ENCODE measurements at places on chromosomes 5 and 9. TPM values are rescaled to one million over a fixed set of nuclear protein-coding genes. Genes with fewer than 3 reads are reported as not detected.
A peak's percentile ranks its signal among the peaks of the same experiment; 100 is the strongest.

DNA sequence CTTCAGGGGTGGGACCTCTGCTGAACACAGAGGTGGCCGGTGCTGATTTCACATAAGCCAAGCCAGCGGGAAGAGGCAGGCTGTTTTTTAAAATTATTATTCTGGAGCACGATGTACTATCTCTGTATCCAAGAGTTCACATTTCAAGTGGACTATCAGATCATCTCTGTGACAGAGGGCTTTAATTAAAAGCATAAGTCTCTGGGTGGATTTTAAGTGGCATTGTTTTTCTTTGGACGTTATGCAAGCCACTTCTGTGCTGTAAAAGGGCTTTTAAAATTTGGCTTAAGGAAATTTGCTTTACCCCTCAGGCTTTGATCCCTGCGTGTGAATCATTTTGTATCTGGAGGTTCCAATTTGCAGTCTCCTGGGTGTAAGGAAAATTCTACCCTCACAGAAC lies 124.7 kb downstream of the PALM2AKAP2 start:
- H3K4me1 ChIP-seq, result peaks cover 45% of the 10 kb centered on the region
- peaks cover 3% of the 10 kb centered on the region for H3K36me3 ChIP-seq
- H3K27ac ChIP-seq, result no peak overlapping the region
- no peaks in the 10 kb centered on the region for H3K27me3 ChIP-seq

GRCh38 chr9:130570208-130570607 lies 9.2 kb upstream of the FUBP3 start:
- no peaks in the 10 kb centered on the region for H3K36me3 ChIP-seq
- no peak overlapping the region for H3K4me3 ChIP-seq
- H3K27ac ChIP-seq, result no peak overlapping the region
- H3K4me1 ChIP-seq, result no peaks in the 10 kb centered on the region

The SPACA9 gene
- 0.88 TPM for total RNA-seq

The CDC25C gene
- 5.6 TPM for total RNA-seq

GRCh38 chr5:16057277-16057676 lies 122.3 kb downstream of the MARCHF11 start:
- H3K36me3 ChIP-seq, result no peaks in the 10 kb centered on the region
- no peak overlapping the region for H3K4me3 ChIP-seq
- no peak overlapping the region for H3K27ac ChIP-seq
- no peaks in the 10 kb centered on the region for H3K4me1 ChIP-seq
- DNase-seq, result no peak

- no peak for DNase-seq
- no peak overlapping the region for H3K27ac ChIP-seq
- H3K36me3 ChIP-seq, result no peaks in the 10 kb centered on the region
- H3K27me3 ChIP-seq, result peaks cover 2% of the 10 kb centered on the region
- no peaks in the 10 kb centered on the region for H3K4me1 ChIP-seq
Measured at GRCh38 chr9:84947412-84947972, 278.0 kb downstream of the NTRK2 start.

GRCh38 chr5:129746876-129747275 lies 1.0 kb upstream of the MINAR2 start:
- no peaks in the 10 kb centered on the region for H3K27me3 ChIP-seq
- H3K27ac ChIP-seq, result no peak overlapping the region
- H3K4me3 ChIP-seq, result no peak overlapping the region
- H3K4me1 ChIP-seq, result no peaks in the 10 kb centered on the region
- DNase-seq, result no peak

DNA sequence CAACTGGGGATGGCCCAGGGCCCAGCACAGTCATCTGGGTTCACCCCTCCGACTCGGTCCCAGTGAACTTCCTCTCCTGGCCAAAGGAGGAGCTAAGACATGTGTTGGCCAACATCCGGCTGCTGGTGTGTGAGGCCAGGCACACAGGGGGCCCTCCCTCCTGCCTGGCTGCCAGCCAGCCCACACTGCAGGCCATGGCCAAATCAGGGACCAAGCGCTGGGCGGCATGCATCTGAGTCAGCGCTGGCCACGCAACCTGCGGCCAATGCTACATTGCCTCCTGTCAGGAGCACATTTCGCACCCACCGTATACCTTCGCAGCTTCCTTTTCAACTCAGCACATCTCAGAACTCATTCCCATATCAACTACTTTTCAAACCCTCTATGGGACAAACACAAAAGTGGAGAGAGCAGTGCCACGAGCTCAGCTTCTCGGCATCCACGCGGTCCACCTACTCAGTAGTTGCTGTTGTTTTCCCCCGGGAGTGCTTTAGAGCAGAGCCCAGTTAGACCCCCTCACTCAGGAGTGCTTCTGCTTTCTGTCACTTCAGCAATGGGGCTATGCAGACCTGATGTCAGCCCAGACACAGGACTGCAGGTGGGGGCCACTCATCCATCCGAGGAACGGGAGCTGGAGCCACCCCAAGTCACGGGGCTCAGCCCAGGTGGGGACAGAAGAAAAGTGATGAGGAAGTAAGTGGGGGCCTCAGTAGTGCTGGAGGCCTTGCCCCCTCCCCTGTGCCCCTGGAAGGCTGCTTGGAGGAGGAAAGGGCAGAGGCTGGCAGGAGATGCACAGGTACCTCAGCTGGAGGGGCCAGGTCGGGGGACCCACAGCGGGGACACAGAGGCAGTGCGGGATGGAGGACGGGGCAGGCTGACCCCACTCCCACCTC lies 13.9 kb downstream of the NINJ1 start:
- no peaks in the 10 kb centered on the region for H3K27me3 ChIP-seq
- H3K36me3 ChIP-seq, result peaks cover 31% of the 10 kb centered on the region
- H3K4me3 ChIP-seq, result no peak overlapping the region
- peaks cover 16% of the 10 kb centered on the region for H3K4me1 ChIP-seq
- H3K27ac ChIP-seq, result peak overlapping the region; percentile 86

The EDIL3 gene
- not detected for total RNA-seq

DNA sequence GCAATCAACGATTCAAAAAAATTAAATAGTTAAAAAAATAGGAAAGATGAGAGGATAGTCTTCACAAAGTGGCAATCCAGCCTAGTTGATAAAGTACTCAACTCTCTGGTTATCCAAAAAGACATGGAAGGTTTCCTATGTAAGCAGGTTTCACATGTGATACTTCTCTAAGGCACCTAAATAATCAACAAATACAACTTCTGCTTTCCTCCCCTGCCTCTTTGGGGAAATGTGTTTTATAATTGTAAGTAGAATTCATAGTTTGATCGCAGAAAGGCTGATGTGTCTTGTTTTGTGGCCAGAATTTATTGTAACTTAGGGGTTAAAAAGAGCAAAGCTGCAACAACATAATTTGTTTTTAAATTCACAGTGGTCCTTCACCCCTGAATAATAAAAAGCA lies 855.5 kb upstream of the DMAC1 start:
- H3K27ac ChIP-seq, result no peak overlapping the region
- DNase-seq, result no peak
- H3K4me3 ChIP-seq, result no peak overlapping the region
